G401 (cell line): ENCODE measurements at places on chromosomes 12 and 14. TPM values are rescaled to one million over a fixed set of nuclear protein-coding genes. Genes with fewer than 3 reads are reported as not detected.
A peak's percentile ranks its signal among the peaks of the same experiment; 100 is the strongest.

DNA sequence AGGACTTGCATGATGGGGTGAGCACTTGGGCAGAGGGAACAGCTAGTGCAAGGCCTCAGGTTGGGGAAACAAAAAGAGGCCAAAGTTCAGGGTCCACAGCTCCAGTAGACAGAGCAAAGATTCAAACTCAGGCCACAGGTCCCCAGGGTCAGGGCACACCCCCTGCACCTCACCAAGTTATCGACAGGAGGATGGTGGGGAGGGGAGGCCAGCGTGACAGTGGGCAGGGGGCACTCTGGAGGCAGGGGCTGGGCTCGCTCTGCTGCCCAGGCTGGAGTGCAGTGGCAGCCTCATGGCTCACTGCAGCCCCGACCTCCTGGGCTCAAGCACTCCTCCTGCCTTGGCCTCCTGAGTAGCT lies 32.4 kb upstream of the ULK1 start:
- DNase-seq: no peak

GRCh38 chr14:21244544-21244943 lies 24.7 kb downstream of the HNRNPC start:
- DNase-seq: no peak

- DNase-seq: no peak
Observed at GRCh38 chr12:90969346-90969745, 14.4 kb upstream of the CCER1 start.

- peak; percentile 51 for DNase-seq
Observed at GRCh38 chr12:57759360-57759980, 4.6 kb downstream of the MARCHF9 start.

DNA sequence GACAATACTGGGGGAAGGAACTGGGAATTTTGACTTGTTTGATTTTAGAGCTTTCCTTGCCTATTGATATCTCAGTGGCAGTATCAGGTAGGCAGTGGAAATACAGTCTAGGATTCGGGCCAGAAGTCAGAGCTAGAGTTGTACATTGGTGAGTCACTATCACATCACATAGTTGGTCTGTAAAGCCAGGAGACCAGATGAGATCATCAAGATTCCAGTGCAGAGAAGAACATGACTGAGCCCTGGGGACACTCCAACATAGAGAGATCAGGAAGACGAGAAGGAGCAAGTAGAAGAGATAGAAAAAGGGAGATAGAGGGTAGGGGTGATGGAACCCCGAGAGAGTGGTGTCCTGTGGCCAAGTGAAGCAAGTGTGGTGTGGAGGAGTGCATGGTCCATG lies 46.6 kb upstream of the NR1H4 start:
- DNase-seq: no peak

DNA sequence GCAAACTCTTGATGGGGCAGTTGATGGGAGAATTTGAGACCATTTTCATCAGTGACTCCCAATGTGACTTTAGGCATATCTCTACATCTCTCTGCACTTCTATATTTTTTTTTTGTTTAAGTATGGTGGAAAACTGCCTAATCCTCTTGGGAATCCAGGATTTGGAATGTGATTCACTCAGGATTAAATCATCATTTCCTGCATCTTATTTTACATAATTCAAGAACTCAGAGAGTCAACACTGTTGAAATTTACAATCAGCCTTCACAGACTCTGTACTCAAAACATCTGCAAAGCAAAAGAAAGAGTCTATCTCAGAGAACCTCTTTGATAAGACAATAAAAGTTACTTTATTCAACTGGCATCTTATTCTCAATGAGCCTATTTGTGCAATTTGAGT lies 260.7 kb upstream of the NOS1 start:
- DNase-seq: no peak

GRCh38 chr14:100857923-100858837 lies 32.3 kb downstream of the MEG3 start:
- no peak for DNase-seq

DNA sequence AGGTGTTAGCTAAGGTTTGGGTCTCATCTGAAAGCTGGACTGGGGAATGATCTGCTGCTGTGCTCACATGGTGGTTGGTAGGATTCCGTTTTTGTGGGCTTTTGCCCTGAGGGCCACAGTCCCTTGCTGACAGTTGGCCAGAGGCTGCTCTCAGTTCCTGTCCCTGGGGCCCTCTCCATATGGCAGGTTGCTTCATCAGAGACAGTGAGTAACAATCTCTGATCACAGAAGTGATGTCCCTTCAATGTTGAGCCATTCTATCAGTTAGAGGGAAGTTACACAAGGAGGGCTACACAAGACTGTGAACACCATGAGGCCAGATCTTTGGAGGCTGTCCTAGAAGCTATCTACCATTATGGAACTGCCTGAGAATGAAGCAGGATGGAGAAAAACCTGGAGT lies 137.2 kb downstream of the AACS start:
- no peak for DNase-seq

GRCh38 chr12:67419810-67420209 lies 150.7 kb downstream of the CAND1 start:
- no peak for DNase-seq

FAM90A1 gene
- total RNA-seq: not detected in 2 replicates

ZC2HC1C gene
- 2.1 TPM in 1 of 2 replicates, not detected in the other for total RNA-seq

MYL2 gene
- not detected in 2 replicates for total RNA-seq

TSPAN11 gene
- total RNA-seq: not detected in 2 replicates

KRT1 gene
- not detected in 2 replicates for total RNA-seq

PPP1R1A gene
- total RNA-seq: not detected in 2 replicates

RAPGEF3 gene
- total RNA-seq: 6.1 and 9.0 TPM in 2 replicates
